ENCODE measurements at places on chromosomes 12 and 14.
A peak's percentile ranks its signal among the peaks of the same experiment; 100 is the strongest.

GRCh38 chr12:3770891-3771290 lies 18.0 kb upstream of the CRACR2A start:
- no peak for DNase-seq

DNA sequence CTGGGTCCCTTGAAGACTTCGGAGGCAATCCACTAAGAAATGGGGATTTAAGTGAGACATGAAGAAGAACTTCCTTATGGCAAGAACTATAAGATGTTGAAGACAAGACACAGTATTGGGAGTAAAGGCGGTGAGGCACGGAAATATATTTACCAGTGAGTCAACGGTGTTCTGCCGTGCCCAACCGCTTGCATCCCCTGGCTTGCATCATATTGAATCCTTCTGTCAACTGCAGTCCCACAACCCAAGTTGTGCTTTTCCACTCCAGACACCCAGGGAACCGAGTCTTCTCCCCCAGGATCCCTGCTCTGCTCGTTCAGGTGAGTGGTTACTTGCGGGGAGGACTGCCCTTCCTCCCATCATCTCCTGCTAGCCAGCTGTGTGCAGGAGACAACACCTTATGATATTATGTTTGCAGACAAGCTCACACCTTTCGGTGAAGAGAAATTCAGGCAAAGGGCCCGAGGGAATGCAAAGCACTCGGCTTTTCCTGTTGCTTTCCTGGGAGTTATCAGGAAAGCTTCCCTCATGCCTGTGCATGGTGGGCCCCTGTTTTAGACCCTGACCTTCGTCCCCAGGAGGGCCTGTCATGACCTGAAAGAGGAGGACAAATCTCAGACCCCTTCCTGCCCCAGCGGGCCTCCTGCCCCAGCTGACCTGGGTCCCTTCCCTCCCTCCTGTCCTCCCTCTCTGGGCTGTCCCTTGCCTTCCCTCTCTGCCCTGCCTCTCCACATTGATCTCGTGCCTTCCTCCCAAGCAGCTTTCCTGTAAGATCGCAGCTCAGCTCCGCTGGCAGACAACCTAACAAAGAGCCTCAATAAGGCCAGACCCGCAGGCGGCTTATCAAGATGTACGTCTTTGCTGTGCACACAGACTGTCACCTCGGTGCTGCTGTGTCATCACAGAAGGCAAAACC lies 4.3 kb upstream of the LRTM2 start:
- DNase-seq = no peak

GRCh38 chr12:43108656-43109055 lies 443.3 kb downstream of the ADAMTS20 start:
- DNase-seq = no peak

DNA sequence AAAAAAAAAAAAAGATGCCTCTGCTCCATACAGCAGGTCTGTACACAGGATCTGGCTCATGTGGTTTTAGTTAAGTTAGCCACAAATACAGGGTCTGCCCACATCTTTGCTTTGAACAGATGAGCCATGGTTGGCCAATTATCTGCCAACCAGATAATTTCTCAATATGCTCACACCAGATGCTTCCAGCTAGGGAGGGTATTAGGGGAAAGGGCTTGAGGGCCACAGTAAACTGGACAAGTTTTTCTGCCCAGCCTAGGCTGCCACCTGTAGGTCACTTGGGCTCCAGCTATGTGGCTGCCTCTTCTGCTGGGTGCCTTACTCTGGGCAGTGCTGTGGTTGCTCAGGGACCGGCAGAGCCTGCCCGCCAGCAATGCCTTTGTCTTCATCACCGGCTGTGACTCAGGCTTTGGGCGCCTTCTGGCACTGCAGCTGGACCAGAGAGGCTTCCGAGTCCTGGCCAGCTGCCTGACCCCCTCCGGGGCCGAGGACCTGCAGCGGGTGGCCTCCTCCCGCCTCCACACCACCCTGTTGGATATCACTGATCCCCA lies 776 bp downstream of the RDH5 start:
- peak; percentile 41 for DNase-seq

DNA sequence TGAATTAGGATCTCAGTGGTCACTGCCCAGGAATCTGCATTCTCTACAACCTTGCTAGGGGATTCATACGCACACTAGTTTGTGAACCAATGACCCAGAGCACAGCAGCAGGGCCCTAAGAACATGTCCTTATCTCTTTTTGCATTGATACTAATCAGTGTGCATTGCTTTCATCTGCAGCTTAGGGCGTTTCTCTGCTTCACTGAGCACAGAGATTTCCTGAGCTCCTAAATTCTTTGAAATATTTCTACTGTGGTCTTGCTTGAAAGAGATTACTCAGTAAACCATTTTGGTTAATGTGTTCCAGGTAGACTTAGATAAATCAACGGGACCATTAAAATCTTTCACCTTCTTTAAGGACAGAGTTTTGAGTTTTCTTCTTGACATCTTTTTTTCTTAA lies 351.3 kb upstream of the KITLG start:
- no peak for DNase-seq

DNA sequence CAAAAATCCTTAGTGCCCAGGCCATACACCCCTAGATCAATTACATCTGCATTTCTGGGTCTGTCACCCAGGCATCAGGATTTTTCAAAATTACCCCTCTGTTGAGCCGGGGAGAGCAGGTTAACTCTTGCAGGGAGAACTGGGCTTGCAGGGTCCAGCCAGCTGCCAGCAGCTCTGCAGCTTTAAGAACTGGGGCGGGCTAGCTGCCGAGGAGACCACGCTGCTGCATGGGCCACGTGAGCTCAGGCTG lies at the start of gene DGLUCY:
DGLUCY (plus strand) TSS at position 245 of the 250 bp plus-strand sequence. CDS start 46,222 bp downstream, outside the sequence.
- DNase-seq = peak; percentile 80

DNA sequence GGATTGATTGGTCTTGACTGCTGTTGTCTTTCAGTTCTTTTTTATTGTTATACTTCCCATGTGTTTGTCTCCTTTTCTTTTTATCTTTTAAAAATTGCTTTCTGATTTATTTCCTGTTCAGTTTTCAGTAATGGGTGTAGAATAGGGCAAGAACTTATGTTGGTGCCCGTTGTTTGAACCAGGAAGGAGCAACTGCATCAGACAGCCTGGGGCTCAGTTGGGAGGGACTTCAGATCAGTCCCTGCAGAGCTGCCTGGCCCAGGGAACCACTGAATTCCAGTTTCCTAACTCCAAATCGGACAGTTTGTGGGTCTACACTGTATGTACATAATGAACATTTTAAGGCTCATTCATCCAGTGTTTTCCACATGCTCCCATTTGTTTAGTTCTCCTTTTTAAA lies 64.9 kb downstream of the FBXO34 start:
- no peak for DNase-seq
